ENCODE measurements at places on chromosomes 7 and 10.

DNA sequence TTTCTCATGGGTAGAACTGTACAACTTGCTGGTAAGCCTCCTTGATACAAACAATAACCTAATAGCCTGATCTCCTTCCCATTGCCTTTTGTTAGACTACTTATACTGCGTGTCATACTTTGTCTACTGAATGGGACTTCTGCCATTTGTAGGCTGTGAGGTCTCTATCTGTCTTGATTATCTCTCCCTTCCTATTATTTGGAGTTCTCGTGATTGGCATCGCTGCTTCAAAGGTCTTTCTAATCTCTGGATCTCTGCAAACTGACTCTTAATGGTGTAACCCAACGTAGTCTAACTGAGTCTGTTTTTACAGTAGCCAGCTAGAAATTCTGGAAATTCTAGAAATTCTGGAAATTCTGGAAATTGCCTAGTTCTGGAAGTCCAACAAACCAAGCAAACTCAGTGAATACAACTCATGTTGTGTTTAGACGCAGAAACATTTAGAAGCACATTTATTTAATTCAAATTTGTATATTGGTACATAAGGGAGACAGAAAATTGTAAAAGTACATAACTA lies 29.8 kb downstream of the PHYHIPL start:
- DNase-seq: no peak

- DNase-seq: no peak
Measured at GRCh38 chr7:11428877-11429581, 403.0 kb downstream of the THSD7A start.

- DNase-seq: no peak
Measured at GRCh38 chr10:57948796-57949195, 318.9 kb downstream of the IPMK start.

DNA sequence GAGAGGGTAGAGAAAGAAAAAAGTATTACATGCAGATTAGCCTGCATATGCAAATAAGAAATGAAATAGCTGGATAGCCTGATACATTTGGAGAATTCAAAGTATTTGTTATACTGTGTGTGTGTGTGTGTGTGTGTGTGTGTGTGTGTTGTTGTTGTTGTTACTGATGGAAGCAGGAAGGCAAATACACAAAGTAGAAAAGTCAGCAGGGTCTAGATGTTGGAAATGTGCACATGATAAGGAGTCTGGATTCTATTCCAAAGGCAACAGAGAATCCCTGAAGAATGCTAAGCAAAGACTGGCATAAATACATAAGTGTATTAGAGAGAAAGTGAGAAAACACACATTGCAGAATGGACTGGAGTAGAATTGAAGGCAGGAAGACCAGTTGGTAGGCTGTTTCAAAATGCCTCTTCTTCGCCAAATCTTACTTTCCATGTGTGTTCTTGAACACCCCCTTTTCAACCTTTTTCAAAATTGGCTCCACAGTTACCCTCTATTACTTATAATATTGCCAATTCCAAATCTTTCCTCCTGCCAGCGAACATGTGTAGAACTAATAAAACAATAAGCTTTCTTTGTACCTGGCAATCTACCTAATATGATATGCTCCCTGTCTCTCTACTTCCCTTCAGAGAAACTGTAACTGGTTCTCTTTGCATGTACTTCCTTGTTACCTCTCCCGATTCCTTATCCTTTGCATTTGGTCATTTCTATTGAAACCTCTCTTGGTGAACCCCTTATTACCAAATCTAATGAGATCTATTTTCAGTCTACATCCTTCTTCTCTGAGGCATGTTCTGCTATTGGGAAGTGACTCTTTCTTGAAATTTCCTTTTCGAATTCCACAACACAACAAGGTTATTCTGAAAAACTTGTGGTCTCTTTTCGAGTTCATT lies 6.2 kb downstream of the CPED1 start:
- no peak for DNase-seq

DNA sequence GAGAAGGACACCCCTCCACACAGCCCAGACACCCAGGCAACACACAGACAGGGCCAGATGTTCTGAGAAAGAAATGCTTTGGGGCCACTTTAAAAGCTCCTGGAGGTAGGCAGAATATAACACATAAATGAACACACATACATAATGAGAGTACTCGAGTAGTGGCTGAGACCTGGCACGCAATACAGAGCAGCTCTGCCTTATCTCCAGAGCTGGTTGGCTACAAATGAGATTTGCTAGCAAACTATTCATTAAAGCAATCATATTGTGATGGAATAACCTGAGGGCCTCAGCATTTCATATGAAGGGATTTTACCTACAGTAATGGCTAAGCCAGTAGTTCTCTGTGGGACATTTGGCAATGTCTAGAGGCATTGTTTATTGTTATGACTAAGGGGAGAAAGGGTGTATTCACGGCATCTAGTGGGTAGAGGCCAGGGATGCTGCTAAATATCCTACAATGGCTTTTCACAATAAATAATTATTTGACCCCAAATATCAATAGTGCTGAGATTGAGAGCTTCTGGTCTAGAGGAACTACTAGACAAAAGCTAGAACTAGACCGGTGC lies 5.5 kb upstream of the IMPDH1 start:
- no peak for DNase-seq

GRCh38 chr7:35553519-35553918 lies 141.4 kb downstream of the HERPUD2 start:
- no peak for DNase-seq

DNA sequence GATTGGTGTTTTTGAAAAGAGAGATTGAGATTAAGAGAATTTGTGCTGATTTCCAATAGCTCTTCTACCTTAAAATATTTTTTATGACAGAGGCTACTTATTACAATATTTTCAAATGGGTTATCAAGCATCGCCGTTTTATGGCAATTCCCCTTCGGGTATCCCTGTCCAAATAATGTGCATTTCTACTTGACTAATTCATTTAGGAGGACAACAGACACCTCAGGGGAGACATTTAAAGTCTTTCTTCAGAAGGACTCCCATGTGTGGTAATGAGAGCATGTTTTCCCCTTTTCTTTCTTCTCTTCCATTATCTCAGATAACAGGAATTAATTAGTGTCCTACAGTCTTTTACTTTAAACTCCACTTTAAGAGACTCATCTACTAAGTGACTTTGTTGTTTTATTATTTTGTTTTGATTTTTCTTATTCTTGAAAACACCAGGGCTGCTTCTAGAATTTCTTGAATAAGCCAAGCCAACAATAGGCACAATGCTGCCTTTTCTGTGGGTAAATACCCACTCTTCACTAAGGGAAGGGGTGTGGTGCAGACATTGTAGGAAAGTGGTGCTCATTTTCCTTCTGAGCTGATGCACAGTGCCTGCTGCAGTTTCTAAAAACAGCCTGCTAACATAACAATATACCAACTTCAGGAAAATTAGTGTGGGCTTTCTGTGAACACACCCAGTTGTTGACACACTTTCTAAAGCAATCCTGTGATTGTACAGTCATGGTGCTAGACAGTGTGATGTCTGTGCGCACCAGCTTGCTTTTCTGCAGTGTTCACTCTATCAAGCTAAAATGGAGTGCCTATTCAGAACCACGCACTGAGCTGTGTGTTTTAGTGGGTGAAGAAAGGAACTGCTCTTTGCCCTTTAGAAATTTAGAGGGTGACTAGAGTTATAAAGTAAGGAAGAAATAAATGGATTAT lies 597.7 kb downstream of the NRG3 start:
- DNase-seq: no peak

DNA sequence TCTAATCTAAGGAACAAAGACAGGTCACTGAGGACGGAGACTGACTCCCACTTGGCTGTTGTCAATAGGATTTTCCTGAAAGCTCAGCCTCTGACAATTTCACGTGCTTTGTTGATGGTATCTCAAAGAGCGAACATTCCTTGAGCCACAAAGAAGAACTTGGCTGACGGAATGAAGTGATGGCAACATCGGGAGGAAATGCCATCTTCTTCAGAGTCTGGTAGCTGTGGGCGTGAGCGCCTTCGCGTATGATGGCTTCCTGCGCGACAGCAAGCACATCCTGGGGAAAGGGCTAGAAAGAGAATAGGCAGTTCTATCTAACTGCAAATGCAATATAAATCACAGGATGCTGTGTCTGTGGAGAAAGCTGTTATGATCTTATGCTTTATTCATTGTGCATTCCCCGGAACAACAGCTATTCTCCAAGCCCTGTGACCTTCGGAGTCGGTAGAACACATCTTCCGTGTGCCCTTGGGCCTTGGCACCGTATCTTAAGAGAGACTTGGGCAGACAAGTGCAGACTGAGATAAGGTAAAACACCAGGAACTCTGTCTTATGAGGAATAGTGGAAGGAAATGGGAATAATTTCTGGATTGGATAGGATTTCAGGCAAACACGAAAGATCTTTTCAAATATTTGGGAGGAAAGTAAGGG lies 19.6 kb upstream of the GTPBP4 start:
- no peak for DNase-seq

- DNase-seq: no peak
Measured at GRCh38 chr7:27663989-27664331, 1.3 kb upstream of the HIBADH start.

- DNase-seq: no peak
Measured at GRCh38 chr7:12772768-12773167, 85.3 kb downstream of the ARL4A start.

- no peak for DNase-seq
Measured at GRCh38 chr7:129906700-129907099, 46.1 kb downstream of the UBE2H start.

DNA sequence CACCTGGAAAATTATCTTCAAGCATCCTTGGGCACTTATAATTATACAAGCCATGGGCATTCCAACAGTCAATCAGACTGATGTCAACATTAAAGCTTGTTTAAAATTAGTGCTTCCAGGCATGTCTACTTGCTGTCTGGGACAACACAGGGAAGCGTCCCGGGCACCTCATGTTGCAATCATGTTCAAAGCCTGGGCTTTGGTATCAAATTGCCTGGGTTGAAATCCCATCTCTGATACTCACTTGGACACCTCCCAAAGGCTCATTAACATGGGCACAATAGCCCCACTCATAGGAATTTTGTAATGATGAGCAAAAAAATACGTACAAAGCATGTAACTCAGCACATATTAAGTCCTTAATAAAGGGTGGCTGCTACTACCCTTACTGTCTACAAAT lies 14.4 kb downstream of the AIFM2 start:
- DNase-seq: no peak

DNA sequence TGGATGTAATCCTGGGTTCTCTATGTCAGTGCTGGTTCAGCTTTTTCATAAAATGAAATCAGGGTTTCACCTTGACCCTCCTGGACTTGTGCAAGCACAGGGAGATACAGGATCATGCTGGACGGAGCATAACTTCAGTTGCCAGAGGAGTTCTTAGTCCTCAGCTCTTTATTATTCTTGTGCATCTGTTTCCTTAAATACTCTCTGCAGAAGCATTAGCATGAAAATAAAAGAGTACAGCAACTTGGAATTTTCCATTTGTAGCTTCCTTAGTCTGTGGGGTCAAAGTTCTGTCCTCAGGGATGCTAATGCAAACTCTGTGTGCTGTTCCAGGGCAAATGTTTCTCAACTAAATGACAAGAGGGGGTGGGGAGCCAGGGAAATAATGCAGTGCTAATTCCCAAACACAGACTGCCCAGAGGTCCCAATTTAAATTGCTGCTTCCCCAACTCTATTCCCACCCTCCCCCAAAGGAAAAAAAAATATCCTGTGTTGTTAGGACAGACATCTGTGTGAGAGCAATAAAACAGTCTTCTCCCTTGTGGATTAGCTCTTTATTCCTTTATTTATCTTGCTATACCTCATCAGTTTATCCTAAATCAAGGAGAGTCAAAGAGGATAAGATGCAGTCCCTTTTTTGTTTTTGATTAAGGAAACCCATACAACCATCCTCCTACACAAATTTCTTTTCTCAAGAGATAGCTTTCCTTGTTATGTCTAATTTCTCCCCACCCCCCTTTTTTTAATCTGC lies 905.0 kb downstream of the LRMDA start:
- no peak for DNase-seq

- no peak for DNase-seq
Measured at GRCh38 chr10:128908099-128908498, 558.9 kb upstream of the MGMT start.

GRCh38 chr10:101452176-101452575 lies 98.2 kb downstream of the BTRC start:
- DNase-seq: no peak

DNA sequence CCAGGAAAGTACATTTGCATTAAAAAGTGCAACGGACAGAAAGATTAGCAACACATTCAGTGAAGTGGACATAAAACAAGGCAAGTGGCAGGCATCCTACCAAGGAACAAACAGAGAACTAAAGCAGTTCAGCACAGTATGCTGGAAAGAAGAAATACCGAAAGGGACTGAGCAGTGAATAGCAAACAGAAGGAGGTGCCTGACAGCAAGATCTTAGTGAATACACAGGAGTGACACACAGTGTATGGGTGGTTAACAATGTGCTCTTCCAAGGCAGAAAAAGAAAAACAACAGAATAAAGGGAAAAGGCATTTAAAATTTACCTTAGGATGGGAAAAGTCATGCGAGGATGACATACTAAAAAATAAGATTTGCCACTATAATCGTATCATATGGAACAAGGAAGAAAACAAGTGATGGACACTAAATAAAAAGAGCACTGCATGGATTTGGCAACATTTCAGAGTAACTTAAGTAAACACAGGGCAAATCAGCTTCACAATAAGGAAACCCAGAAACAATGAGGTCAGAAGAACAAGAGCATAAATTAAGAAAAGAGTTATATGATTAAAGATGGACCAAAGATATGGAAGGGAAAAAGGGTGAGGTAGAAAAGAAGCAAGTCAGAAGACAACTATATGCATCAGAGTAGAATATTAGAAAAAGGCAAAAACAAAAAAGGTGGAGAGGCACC lies 29.5 kb downstream of the MEST start:
- no peak for DNase-seq

GRCh38 chr7:22025983-22026382 lies 80.3 kb upstream of the CDCA7L start:
- DNase-seq: no peak

DNA sequence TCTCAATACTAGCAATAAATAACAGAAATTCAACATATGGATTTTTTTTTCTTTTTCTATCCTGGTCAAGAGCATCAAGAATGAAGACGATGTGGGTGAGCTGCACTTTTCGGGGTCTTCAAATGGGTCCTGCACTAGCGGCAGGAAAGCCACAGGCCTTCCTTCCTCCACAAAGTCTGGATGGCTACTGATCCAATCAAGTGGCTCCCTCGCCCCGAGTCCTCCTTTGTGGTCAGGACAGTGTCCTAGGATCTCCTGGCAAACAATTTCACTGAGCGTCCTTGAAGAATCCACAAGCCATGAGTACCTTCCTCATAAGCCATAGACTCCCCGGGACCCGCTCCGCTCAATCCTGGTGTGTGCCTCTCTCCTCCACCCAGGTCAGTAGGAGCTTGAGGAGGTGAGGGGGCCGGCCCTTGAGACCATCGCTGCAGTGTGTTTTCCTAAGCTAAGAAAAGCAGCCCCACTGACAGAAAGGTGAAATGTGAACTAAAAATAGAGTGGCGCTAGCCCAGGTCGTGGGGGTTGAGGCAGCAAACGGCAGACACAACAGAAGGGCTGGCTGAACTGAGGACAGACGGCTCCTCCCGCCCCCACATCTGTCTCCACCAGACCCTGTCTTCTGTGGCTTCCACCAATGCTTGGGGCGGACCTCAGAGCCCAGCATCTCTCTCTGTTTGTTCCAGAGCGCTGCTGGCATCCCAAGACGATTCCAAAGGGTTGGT lies 202.3 kb downstream of the HERPUD2 start:
- no peak for DNase-seq

- DNase-seq: no peak
Measured at GRCh38 chr10:25117757-25118156, 57.0 kb upstream of the GPR158 start.

All from stimulated activated CD8-positive, alpha-beta memory T cell treated with anti-CD3 and anti-CD28 coated beads, Interleukin-7, amount 100 ng/mL, for 1 hour (primary cell).